ENCODE measurements at places on chromosomes 1 and 21.

DNA sequence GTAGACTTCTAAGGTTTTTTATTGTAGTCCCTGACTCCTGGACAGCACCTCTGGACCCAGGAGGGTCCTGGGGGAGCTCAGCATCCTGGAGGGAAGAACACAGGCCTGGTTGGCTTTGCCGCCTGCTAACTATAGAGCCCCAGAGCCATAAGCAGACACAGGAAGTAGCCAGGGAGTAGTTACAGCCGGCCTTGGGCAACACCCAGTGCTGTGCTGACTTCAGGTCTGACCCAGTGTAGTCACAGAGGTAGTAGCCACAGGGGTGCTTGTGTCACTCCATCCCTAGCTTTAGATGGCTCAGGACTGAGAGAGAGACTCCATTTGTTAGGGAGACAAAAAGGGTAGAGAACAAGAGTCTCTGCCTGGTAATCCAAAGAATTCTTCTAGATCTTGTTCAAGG, 21.9 kb downstream of the MCOLN2 start:
- no peak for DNase-seq

DNA sequence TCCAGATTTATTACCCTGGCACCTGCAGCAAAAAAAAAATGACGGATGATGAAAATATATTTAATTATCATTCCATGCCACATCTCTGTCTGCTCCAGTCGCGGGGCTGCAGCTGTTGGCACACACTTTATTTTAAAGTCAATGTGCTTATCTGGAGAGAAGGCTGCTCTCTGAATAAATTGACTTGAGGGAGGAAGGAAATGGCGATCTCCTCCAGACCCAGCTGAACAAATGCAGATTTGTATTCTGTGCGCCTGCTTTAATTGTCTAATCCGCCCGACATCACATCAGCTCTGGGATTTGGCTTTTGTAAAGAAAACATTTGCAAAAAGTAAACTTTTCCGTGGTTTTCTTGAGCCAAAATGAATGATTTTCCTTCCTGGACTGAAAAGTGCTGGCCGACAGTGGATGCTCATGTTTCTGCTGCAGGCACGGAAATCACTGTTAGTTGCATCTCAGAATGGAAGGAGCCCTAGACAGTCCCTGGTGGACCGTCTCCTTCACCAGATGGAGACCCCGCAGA, 150.2 kb downstream of the CAMTA1 start:
- DNase-seq: no peak

- no peak for DNase-seq
These were observed 1.2 kb downstream of the PKLR start for GRCh38 chr1:155300024-155300423.

GRCh38 chr1:110870721-110871388, 2.1 kb upstream of the CD53 start:
- no peak for DNase-seq

DNA sequence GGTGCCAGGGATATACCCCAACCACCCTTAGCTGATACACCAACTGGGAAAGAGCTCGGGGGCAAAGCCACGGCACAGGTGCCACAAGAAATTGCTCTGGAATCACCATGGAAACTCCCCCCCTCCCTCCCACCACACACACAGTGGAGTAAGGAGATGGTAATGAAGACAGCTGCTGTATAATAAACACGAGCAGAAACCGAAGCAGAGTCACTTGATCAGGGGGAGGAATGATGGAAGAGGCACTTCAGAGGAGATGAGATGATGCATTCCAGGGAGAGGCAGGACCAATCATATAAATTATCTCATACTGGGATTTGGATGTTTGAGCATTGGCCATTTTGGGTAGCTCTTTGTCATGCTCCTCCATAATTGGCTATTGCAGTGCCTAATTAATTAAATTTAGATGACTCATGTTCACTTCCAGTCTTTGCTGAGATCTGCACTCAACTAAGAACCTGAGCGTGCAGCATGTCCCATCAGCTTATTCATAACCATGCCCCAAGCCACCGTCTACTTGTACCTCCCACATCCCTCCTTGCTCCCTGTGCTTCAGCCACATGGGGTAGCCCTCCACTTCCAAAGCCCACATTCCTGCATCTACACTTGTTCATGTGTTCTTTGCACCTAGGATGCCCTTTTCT, 189.5 kb downstream of the ZSCAN20 start:
- no peak for DNase-seq

DNA sequence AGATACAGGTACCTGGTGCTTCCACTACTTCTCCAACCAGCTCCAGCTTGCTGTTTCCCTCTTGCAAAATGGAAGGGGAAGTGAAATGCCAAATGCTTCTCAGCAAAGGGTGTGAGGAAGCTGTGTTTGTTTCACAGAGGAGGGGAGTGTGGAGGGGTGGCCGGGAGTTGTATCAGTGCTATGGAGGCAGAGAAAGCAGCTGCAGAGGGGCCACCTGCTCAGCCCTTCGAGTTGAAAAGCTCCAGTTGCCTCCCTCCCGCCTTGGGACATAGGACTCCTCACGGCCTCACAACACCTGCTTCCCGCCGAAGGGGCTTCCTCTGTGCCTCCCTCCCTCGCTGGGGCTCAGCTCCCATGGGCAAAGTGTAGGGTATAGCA, 12.1 kb upstream of the LINGO4 start:
- no peak for DNase-seq

DNA sequence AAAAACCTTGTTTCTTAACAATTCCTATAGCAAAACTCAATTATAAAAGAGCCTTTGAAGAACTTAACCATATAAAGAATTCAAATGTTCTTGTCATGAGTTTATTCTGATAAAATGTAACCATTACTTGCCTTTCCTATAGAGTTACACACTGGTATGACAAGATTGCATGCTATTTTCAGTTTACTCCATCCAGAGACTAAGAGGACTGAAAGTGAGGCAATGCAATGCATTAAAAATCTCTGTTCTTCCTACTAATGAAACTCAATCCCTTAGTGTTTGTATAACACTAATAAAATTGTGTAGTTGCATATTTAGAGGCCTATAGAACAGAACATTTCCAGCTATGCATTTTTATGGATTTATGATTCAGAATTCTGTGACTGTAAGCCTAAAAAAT, 88.1 kb downstream of the COP1 start:
- no peak for DNase-seq

DNA sequence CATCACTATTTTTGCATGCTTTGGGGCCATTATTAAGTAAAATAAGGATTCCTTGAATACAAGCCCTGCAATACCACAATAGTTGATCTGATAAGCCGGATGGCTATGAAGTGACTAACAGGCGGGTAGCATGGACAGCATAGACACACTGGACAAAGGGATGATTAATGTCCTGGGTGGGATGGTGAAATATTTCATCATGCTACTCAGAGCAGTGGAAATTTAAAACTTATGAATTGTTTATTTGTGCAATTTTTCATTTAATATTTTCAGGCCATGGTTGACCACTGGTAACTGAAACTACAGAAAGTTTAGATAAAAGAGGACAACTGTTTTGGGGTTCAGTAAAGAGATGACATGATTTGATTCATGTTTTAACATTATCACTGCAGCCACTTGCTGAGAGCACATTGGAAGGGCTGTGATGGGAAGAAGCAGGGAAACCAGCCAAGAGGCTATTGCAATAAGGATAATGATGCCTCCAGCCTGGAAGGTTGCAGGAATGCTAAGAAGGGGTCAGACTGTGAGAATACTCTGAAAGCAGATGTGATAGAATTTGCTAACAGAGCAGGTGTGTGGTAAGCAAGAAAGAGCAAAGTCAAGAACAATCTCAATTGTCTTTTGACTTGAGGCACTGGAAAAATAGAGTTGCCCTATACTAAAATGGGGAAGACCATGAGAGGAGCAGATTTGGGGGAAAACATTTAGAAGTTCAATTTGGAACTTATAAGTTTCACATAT, 62.5 kb upstream of the TNFSF4 start:
- no peak for DNase-seq

DNA sequence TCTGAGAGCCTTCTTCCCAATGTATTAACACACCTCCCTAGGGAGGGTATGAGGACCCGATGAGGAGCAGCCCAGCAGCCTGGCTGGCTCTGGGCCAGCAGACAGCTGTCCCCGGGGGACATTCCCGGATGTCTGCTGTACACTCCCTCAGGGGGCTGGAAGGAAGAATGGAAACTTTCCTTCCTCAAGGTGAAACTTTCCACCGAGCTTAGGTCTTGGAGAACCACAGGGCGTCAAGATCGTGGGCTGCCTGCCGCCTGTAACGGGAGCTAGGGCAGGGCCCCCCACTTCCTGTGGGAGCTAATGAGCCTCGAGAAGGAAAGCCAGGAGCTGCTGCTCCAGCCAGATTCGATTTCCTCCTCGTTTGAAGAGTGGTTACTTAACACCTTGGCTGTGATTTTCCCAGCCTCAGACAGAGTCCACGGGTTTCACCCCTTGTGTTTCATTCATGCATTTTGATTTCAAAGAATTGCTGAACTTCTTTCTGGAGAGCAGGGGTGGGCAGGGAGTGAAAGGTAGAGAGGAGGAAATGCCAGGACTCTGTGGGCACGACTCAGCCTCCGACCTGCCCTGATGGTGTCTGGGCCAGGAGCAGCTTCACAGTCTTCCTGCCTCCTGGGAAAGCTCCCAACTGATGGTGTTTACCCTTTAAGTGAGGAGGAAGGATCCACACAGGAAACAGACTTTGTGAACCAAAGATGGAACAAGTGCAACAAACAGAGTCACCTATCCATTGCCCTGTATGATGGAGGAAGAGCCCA, 29.7 kb downstream of the UBE2T start:
- DNase-seq: peak; percentile 24

- DNase-seq: no peak
These were observed 14.8 kb downstream of the IBA57 start for GRCh38 chr1:228180271-228180958.

GRCh38 chr1:62381831-62382657, 54.8 kb upstream of the USP1 start:
- no peak for DNase-seq

GRCh38 chr1:17400725-17401341, 28.8 kb downstream of the PADI6 start:
- no peak for DNase-seq

GRCh38 chr1:160538985-160539651, 16.1 kb upstream of the SLAMF6 start:
- no peak for DNase-seq

DNA sequence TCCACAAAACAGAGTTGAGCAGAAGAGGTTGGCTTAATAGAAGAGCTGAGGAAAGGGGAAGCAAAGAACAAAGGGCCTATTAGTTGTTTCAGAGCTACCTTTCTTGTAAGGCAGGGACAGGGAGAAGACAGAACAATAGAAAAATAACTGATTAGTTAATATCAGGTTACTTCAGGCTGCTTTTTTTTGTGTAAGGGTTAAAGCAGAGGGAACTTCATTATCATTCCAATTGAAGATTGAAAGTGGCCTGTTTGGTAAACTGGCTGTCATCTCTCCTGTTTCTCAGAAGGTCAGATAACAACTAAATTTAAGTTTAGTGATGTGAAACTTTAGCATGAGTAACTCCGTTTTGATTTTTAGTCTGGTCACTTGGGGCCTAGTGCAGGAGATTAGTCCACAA, 22.3 kb downstream of the CDC42 start:
- DNase-seq: no peak

DNA sequence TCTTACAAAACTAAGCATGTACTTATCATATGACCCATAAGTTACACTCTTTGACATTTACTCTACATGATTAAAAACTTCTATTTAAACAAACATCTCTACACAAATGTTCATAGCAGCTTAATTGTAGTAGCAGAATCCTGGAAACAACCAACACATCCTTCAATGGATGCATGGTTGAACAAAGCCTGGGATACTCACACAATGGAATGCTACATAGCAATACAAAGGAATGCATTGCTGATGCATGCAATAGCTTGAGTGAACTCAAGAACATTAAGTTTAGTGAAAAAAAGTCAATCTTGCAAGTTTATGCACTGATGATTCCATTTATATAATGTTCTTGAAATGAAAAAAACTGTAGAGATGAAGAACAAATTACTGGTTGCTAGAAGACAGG, 686.9 kb downstream of the LRRIQ3 start:
- DNase-seq: no peak

GRCh38 chr21:35525443-35525842, 476.3 kb upstream of the RUNX1 start:
- no peak for DNase-seq

DNA sequence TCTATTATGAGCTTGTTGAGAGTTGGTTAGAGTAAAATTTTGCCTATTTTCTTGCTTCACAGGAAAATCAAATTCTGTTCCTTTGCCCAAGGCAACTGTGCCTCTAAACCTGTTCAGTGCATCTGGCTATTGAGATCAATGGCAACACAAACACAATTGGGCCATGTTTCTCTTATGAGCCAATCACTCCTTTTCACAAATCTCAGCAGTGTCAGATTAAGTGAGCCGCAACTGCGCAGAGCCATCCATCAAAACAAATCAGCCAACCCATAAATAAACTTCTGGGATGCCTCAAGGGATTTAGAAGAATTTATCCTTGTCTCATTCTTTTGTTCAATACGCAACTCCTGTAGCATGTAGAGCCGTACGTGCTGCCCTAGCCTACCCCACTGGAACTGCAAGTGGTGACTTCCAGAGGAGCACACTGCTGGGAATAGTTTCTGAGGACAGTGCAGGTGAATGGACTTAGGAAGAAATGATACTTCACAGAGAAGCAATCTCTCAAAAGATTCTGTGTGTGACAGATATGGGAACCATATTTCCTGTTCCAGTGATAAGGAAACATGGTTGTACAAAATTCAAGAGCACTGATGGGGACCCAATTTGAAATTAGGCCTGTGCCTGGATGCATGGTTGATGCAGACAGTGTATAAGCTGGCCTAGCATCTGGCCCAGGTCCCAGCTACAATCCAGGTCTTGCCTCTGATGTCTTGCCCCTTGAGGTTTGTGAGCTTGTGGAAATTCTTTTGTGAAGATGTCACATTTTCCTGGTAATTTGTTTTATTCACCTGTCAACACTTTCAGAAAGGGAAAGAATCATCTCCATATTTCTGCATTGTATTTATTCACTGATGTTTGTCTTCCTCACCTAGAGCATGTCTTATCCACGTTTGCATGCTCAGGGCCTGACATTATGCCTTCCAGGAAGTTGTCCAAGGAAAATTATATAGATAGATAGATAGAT, 166.2 kb downstream of the URB2 start:
- no peak for DNase-seq

GRCh38 chr1:1972976-1973715, 30.4 kb downstream of the CFAP74 start:
- no peak for DNase-seq

GRCh38 chr1:5099558-5099957, 445.1 kb downstream of the AJAP1 start:
- DNase-seq: no peak

DNA sequence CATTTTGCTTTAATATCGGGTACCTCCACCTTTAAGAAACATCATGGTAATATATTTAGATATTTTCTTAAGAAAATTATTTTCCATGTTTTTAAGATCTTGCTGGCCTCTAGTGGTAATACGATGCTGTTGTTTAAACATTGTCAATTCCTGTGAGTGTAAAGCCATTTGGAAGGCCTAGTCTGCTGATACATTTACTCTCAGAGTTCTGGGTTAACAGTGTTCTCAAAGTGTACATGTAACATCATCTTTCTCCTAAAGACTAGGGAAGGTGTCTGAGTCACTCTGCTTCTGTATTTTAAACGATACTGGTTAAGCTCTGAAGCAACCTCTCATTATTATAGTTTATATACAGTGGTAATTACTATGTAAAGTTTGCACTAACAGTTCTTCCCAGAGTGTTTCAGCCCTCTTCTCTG, 189.1 kb downstream of the RASAL2 start:
- DNase-seq: no peak

GRCh38 chr1:74857676-74858075, 124.7 kb downstream of the TYW3 start:
- no peak for DNase-seq

GRCh38 chr1:27915082-27915575, 19.7 kb upstream of the SMPDL3B start:
- DNase-seq: no peak

Measured in tibial artery (tissue), 4 donors.